GM12878 (cell line): ENCODE measurements at places on chromosomes 12 and 14. TPM values are rescaled to one million over a fixed set of nuclear protein-coding genes. Genes with fewer than 3 reads are reported as not detected.

Gene PPP1R3E
- 8.6 and 11.7 TPM in 2 replicates for total RNA-seq

Gene ARHGEF25
- 1.5 and 1.7 TPM in 2 replicates for total RNA-seq

Gene ARHGEF40
- total RNA-seq, result 0.31 and 0.35 TPM in 2 replicates

Gene HIP1R
- total RNA-seq, result 20.7 and 21.7 TPM in 2 replicates

Gene PARPBP
- 21.2 TPM in 2 replicates for total RNA-seq

Gene GDF3
- total RNA-seq, result not detected in 2 replicates

Gene TAS2R50
- total RNA-seq, result 0.74 and 1.6 TPM in 2 replicates

Gene CMKLR1
- 52.3 and 53.2 TPM in 2 replicates for total RNA-seq

Gene DBX2
- not detected in 2 replicates for total RNA-seq

Gene PLD4
- total RNA-seq, result 54.3 and 57.7 TPM in 2 replicates

Gene SALL2
- total RNA-seq, result 6.2 and 6.3 TPM in 2 replicates

Gene NUDT4
- 81.1 and 82.9 TPM in 2 replicates for total RNA-seq

Gene LAG3
- 4.2 and 5.2 TPM in 2 replicates for total RNA-seq

Gene SLC6A12
- total RNA-seq, result not detected in 2 replicates

Gene ACRBP
- total RNA-seq, result 1.4 and 1.8 TPM in 2 replicates

Gene SLCO1B1
- total RNA-seq, result not detected in 2 replicates

Gene RNF212B
- total RNA-seq, result not detected in 2 replicates

Gene TGM1
- total RNA-seq, result 4.6 and 5.9 TPM in 2 replicates

Gene SDR9C7
- not detected in 2 replicates for total RNA-seq
